Left hindlimb (tissue), 1 donor: ENCODE measurements at places on chromosomes 2 and 18.

- no peak for DNase-seq
Observed at GRCh38 chr2:101258804-101259203, 6.1 kb downstream of the CNOT11 start.

- no peak for DNase-seq
Observed at GRCh38 chr18:32321826-32322225, 132.0 kb downstream of the MEP1B start.

GRCh38 chr2:59726228-59727120 is 827.0 kb downstream of the BCL11A start:
- no peak for DNase-seq

DNA sequence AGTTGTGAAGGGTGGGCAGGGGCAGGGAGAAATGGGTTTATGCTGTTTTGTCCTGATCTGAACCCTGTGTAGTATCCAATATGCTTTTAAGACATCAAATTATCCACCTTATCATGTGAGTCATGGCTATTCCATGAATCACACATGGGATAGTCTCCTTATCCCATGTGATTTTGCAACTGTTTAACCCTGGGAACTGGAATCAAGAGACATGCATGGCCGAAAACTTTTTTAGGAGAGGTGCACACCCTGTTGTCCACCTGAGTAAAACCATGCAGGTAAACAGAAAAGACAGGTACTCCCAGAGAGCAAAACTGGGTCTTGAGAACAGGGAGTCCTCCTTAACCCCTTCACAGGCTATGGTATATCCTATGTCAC is 490.6 kb upstream of the HS6ST1 start:
- no peak for DNase-seq

- DNase-seq: no peak
Observed at GRCh38 chr2:167803449-167803988, 443.9 kb downstream of the STK39 start.

DNA sequence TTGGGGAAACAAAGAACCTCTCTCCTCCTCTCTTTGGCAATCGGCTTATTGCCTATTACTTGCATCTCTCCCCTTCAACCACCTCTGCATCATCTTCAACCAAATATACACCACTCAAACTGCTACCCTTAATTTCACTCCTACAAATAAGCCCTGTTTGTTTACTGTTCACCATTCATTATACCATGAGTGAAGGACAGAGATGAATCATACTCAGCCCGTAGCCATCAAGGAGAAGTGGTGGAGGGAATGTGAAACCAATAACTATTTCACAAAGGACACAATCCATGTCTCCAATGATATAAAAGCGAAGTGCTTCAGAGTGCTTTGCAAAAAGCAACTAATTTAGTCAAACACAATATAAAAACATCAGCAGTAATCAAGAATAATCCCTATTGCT is 76.8 kb downstream of the CACNB4 start:
- DNase-seq: no peak

DNA sequence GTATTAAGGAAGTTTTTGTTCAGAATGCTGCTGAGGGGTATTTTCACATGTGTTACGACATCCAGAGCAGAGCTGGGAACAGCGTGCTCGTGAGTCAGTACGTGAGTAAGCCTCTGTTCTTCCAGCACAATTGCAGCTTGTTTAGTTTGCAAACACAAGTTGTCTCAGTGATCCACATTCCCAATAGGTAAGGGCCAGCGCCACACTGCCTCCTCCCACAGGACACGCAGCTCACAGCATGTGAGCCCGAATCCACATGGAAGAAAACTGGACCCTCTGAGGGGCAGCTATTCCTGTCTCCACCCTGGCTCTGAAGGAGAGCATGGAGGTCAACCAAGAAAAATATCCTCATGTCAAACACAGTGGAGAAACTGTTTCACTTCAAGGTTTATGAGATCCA is 173.9 kb upstream of the PID1 start:
- peak; percentile 48 for DNase-seq

DNA sequence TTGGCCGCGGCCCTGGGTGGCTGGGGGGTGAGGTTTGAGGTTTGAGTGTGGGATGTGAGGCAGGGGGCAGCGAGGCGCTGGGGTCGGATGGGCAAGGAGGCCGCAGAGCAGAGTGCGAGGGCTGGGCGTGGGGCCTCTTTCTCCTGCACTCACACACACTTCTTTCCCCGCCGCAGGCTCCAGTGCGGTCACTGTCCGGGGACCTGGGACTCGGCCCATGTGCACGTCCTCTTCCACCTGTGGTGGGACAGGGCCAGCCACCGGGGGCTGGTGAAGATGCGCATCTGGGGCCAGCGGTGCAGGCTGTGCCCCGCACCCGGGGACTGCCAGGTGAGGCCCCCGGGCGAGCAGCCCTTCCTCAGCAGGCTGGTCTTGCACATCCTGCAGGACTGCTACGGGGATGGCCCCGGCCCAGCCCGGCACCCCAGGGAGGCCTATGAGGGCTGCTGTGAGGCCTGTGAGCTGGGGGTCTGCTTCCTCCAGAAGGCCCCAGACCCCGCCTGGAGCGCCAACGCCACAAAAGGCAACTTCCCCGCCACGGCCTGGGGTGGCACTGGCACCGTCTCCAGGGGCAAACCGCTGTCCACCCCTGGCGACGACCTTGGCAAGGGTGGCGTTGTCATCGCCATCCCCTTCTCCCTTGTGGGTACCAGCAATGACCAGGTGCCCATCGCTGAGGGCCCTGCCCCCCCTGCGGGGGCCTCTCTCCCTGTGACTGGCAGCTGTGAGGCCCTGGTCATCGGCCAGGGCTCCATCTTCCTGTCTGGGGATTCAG is 2.2 kb downstream of the RTP5 start:
- no peak for DNase-seq

DNA sequence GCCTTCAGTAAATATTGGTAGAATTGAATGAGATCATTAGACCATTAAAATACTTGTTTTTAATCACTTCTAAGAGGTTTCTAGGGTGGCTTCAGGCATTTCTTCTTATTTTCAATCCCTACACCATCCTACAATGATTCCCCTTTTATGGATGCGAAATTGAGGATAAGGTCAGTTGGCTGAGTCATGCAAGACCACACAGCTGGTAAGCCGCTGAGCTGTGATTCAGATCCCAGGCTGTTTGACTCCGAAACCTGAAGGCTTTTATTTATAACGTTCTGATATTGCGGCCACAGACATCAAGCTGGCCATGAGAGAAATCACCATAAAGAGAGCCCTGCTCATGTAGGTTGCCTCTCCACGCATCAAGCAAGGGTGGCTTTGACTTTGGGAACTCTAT is 133.4 kb downstream of the VAPA start:
- no peak for DNase-seq

DNA sequence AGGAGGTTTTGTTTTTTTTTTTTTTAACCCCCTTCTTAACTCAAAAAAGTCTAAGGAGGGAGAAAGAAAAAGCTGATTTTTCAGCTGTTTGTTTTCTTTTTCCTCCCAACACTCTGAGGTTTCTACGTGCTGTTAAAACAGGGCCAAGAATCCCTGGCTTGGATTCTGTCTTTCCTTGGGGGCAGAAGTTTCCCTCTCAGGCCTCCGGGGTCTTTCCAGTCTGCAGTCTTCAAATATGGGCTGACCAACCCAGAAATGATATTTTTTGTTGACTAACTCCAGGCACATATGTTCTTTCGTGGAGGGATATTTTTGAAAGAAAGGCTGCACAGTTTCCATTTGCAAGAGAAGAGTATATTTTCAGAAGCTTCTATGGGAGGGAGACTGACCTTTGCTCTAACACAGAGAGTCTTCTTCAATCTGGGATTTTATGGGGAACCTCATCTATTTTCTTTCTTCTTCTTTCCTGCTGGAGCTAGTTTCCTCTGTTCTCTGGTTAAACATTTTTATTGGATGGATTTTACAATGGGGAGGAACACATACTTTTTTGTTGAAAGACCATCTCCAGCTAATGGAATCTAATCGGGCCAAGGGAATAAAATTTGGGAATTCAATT is 93.3 kb upstream of the SPRED2 start:
- DNase-seq: peak; percentile 65

DNA sequence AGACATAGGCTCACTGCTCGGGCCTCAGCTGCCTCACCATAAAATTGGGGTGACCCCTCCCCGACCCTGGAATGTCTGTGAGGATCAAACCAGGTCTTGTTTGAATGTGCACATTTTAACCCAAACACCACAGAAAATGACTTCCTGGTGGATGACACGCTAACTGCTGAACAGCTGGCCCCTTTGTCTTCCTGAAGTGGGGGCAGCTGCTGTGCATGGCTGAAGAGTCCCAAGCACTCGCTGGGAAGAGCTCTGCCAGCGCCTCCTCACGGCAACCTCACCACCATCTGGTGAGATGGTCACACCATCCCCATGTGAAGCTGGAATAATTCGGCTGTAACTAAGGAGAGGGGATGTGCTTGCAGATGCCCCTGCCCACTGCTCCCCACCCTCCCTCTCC is 34.0 kb downstream of the AQP12A start:
- no peak for DNase-seq

DNA sequence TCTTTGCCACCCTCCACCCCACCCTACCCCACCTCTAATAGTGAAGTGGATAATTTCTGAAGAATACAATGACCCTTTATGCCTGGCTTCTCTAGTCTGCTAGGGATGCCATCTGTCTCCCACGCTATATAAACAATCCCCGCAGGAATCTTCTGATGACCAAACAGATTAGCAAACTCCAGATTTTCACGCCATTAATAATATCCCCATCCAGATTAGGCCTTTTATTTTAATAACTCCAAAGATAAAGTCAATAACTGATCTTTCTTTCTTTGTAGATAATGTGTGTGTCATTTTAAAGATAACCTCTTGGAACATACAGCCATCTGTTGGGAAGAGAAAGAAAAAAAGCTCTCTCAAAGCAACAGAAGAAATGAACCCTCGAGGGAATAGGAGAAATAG is 47.9 kb upstream of the CCDC150 start:
- no peak for DNase-seq

GRCh38 chr18:22391407-22392345 is 26.0 kb downstream of the CTAGE1 start:
- no peak for DNase-seq

GRCh38 chr2:46072101-46072820 is 224.9 kb upstream of the EPAS1 start:
- DNase-seq: no peak

DNA sequence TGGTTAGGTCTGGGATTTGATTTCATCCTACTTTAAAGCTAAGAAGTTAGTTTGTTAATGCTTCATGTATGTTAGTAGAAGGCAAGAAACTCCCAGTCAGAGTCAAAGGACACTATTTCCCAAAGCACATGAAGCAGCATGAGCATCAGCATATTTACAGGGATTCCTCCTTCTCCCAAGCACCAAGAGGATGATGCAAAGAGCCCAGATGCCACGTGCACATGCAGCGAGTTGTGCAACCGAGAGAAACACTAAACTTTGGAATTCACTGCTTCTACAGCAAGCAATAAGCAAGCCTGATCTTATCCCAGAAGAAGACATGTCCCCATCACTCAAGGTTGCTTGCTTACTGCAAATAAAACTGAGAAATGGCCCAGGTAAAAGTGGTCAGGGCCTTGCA is 32.5 kb downstream of the CPO start:
- DNase-seq: no peak

DNA sequence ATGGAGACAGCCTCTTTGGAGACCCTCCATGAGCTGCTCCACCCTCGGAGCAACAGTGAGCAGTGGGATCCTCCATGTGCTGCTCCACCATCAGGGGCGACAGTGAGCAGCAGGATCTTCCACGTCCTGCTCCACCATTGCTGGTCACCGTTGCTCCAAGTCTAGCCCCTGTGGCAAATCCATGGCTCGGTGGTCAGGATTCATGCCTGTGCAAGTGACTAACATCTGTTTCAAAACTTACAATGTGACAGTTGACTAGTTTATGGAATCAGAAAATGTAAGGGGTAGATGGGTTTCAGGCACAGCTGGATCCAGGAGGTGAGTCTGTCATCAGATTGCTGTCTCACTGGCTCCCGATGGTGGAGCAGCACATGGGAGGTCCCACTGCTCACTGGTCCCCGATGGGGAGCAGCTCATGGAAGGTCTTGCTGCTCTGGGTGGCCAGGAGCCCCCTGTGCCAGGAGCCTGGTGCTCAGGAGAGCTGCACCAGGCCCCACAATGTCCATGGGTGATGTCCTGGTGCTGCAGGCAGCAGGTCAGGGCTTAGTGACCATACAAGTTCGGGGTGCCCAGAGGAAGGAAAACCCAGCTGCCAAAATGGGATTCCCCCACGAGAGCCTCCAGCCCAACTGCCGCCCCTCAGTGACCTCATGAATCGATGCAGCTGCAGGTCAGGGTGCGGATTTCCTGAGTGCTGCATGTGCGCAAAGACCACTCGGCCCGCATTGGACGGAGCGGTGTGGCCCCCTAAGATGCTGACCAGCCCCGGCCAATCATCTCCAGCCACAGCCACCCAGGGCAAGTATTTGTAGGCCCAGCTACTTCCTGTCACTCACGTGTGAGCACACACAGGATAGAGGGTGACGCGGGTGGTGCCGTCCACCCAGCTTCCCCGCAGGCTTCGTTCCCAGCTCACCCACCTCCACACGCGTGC is 116.5 kb upstream of the OTOS start:
- no peak for DNase-seq

DNA sequence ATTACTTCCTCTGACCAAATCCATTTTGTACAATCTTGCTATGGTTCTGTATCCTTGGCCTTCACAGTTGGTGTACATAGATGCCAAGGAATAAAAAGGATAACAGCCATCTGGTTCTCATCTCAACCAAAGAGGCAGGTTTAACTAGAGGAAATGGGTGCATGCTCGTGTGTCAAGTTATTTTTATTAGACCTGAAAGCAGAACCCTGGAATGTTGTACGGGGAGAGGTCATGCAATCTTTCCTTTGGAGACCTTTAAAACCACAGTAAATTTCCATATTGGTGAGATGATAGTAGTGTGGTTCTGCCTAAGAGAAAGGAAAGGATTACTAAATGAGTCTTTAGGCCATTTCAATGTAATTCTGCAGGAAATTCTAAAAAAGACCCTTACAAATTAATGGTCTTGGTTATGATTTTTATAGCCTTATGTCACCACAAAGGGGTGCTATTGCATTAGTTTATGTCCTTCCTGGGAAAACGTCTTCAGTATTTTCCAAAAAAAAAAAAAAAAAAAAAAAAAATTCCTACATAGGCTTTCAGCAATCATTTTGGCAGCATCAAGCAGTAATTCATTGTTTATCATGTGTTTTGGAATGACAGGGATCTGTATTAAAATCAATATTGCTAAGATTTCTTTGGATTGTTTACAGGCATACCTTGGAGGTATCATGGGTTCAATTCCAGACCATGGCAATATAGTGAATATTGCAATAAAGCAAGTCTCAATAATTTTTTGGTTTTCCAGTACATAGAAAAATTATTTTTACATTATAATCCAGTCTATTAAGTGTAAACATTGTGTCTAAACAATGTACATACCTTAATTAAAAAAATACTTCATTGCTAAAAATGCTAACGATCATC is 270.8 kb downstream of the NYAP2 start:
- DNase-seq: no peak

DNA sequence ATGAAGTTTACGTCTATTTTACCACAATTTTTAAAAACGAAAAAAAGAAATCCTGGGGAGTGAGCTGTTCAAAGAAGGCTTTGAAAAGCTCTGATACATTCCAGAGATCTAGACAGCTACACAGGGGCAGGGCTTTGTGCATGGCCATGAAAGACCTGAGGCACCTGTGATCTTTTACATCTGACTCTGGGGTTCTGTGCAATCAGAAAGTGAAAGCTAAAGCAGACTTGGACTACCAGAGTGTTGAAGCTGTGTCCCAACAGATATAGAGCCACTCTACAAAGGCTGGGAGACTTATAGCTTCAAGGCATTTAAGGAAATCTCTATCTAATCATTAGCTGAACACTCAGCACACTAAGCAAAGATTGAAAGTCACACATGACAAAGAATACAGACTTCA is 34.1 kb downstream of the PARD6G start:
- DNase-seq: no peak
